ENCODE measurements at places on chromosomes 1 and 21.
A peak's percentile ranks its signal among the peaks of the same experiment; 100 is the strongest.

DNA sequence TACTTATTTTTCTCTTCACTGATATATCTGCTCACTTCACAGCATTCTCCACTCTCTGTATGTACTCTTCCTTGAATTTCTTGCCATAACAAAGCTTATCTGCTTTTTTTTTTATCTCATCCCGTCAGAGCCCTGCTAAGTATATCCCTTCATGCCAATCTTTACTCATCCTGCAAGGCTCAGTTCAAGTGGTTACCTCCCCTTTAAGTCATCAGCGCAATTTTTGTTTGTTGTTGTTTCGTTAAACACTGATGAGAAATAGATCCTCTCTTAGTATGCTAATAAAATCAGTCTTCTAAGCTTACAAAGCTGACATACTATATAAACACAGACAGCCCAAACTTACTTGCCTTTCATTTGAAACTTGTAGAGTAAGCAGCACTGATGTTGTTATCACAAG lies 17.8 kb downstream of the COL24A1 start:
- no peak for DNase-seq

GRCh38 chr1:159208175-159208825 lies 3.6 kb downstream of the ACKR1 start:
- no peak for DNase-seq

DNA sequence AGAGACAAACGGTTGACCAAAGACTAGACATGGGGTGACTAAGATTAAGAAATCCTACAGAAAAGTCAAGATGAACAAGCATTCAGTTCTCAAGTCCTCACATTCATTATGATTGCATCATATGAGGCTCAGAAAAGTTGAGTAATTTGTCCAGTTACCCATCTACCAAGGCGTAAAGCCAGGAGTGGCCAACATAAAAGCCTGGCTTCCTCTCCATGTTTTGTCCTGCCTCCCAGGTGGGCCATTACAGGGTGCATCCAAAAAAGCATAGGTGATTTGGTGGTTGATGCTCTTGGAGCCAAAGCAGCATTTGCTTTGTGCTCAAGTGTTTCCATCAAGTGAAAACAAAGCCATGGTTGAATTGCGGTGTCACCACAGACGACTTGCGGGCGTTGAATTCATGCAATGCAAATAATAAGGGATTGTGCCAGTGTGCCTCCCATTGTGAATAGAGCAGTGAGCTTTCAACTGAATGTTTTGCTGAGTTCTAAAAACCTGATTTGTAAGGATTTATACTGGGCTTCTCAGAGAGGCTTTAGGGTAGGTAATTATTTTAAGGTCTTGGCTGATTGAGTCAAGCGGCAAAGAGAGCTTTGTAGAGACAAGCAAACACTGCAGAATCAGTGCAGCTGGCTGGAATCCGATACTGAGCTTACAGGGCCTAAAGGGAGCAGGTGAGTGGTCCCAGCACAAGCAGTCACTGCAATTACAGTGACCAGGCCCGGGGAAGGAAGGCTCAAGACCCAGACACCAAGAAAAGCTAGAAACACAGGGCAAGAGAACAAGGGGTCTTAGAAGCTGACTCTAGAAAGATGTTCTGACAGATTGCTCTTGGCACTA lies 54.1 kb downstream of the KCNJ15 start:
- DNase-seq = no peak

DNA sequence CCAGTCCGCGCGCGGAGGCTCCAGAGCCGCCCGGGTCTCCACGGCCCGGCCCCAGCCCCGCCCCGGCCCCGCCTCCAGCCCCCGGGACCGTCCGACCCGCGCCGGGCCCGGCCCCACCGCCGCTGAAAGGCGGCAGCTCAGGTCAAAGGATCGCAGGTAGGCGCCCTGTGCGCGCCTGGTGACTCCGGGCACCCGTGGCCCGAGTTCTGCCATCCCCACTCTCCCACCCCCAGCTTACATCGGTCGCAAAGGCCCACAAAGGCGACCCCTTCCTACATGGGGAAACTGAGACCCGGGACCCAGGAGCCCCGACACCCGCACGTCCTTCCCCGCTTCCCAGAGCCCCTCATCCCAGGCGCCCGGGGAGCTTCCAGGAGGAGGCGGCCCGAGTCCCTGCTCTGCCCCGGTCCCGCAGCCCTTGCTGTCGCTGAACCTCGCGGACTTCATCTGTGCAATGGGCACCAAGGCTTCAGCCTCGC lies at the start of gene TMEM200B:
Gene TMEM200B (minus strand): TSS at position 17 of the 479 bp plus-strand sequence. CDS start 2,075 bp downstream, outside the sequence.
- DNase-seq = peak; percentile 67

GRCh38 chr1:3226701-3227350 lies 157.8 kb downstream of the PRDM16 start:
- no peak for DNase-seq

GRCh38 chr1:198686069-198686728 lies 47.4 kb downstream of the PTPRC start:
- DNase-seq = peak; percentile 19

- no peak for DNase-seq
Measured at GRCh38 chr1:109312978-109313775, 6.4 kb upstream of the MYBPHL start.

- no peak for DNase-seq
Measured at GRCh38 chr1:206891412-206891811, 5.8 kb upstream of the IL24 start.

DNA sequence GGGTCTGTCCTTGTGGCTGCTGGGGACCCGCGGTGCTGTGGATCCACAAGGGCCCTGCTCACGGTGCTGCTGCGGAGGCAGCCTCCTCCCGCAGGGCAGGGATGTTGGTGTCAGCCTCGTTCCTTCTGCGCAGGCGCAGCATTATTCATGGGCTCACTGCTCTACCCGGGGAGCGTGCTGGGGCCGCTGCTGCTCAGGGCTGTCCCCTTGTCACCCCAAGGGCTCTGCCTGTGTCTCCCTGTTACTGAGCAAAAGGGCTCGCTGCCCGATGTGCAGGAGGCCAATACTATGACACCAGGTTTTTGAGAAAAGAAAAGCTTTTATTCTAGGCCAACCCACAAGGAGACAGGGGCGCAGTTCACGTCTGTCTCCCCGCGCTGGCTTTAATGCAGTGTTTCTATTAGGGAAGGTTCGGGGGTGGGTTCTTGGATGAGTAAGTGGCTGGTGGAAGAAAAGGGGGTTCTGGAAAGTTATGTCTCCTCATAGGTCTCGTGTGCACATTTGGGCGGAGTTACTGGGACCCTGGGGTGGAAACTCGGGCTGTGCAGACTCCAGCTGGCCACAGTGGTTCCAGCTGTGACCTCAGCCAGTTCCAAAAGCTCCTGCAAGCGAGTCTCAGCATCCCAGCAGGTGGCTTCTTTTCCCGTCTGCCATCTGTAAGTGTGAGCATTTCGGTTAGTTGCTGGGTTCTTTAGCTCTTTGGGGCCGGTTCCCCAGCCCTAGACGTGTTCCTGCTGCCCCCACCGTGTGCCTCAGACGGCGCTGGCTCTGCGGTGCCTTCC lies 40.8 kb upstream of the LRRC3 start:
- no peak for DNase-seq

DNA sequence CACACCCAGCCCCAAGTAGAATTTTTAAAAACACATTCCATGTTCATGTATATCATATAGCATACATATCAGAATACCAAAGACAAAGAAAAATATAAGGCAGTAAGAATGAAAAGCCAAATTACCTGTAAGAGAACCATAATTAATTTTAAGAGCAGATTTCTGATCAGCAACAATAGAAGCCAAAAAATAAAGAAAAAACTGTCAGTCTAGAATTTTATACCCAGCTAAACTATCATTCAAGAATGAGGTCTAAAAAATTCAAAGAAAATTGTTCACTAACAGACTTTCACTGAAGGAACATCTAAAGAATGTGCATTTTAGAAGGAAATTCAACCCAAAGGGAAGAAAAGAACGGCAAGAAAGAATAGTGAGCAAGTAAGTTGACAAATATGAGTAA lies 10.6 kb upstream of the FUCA1 start:
- DNase-seq = no peak

- no peak for DNase-seq
Measured at GRCh38 chr1:229028987-229029878, 241.7 kb upstream of the RAB4A start.

GRCh38 chr1:64865105-64865757 lies 101.1 kb downstream of the JAK1 start:
- no peak for DNase-seq

DNA sequence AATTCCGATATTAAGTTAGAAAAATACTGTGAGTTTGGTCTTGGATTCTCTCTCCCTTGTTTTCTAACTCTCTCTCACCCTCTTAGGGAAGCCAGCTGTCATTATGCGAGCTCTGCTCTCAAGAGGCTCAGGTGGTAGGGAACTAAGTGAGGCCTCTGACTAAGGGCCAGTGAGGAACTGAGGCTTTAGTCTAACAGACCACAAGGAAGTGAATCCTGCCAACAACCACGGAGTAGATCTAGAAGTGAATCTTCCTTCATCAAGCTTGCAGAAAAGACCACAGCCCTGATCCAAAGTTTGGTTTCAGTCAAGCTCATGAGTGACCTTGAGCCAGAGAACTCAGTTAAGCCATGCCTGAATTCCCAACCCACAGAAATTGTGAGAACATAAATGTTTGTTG lies 180.1 kb upstream of the PRMT6 start:
- DNase-seq = no peak

DNA sequence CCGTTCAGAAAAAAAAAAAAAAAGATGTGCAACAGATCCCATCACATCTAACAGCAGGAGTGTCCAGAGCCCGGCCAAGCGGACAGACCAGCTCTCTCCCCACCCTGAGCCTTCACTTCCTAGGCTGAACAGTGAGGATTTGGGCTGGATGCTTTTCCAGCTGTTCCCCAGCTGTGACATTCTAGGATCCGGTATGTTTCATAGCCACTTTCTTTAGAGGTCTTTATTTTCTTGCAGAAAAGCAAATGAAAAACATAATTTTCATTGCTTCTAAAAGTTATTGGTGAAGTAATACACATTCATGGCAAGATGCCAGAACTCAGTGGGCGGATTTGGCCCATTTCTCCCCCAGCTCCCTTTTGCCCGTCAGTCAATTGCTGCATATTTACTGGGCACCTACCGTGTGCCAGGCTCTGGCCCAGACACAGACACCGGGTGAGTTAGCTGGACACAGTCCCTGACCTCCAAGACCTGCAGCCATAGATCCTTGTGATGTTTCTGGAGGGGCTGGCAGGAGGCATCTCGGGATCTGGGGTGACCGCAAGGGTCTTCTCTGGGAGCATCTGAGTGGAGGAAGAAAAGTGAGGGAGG lies 213.7 kb upstream of the VAMP3 start:
- DNase-seq = no peak

DNA sequence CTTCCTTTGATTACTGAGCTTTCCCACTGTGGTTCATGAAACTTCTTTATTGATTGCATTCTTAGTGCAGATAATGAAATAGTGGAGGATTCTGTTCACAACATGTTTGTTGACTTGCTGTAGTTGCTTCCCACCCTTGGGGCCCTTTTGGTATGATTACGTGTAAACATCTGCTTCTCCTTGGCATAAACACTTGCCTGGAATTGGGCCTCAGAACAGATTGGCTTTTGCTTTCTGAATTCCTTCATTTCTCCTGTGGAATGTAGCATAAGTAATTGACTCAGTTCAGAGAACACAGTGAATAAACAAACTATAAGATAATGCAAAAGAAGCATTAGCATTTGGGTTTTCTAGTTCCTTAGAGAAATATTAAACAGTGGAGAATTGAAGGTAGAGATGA lies 59.5 kb upstream of the LAMC2 start:
- DNase-seq = no peak

GRCh38 chr1:31573261-31573660 lies 3.1 kb upstream of the TINAGL1 start:
- no peak for DNase-seq

Data from hepatocyte (in vitro differentiated cells).